ENCODE measurements at places on chromosomes 7 and 10.

GRCh38 chr10:3473271-3473670 lies 300.7 kb upstream of the PITRM1 start:
- peak; percentile 13 for DNase-seq

DNA sequence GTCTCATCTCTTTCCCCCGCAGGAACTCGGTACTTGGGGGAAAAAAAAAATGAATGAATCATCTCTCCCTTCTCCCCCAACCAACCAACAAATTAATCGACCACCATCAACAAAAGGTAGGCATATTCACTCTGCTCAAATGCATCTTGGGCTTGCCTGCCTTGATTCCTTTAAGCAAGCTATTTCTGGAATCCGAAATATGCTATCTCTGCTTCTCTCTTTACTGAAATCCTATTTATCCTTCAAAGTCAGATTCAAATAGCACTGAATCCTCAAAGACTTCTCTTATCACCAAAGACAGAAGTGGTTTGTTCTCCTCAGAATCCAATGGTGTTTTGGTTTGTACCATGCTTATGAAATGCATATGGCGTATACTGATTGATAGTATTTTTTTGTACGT lies 49.6 kb upstream of the TPK1 start:
- DNase-seq: no peak

DNA sequence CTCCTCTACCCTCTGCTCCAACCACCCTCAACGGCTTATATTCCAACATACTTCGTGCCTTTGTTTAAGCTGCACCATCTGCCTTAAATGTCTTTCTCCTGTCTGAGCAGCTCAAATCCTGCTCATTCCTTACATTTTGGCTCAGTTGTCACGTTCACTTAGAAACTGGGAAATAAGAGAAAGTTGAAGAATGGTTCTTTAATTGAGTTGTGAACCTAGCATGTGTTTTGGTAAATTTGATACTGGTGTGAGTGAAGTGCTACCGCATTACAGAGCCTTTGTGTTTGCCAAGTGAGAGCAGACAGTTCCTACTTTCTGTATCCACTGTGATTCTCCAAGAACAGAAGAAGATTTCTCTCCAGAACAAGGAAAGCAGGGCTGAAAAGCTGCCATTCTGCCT lies 54.3 kb downstream of the EPDR1 start:
- DNase-seq: no peak

DNA sequence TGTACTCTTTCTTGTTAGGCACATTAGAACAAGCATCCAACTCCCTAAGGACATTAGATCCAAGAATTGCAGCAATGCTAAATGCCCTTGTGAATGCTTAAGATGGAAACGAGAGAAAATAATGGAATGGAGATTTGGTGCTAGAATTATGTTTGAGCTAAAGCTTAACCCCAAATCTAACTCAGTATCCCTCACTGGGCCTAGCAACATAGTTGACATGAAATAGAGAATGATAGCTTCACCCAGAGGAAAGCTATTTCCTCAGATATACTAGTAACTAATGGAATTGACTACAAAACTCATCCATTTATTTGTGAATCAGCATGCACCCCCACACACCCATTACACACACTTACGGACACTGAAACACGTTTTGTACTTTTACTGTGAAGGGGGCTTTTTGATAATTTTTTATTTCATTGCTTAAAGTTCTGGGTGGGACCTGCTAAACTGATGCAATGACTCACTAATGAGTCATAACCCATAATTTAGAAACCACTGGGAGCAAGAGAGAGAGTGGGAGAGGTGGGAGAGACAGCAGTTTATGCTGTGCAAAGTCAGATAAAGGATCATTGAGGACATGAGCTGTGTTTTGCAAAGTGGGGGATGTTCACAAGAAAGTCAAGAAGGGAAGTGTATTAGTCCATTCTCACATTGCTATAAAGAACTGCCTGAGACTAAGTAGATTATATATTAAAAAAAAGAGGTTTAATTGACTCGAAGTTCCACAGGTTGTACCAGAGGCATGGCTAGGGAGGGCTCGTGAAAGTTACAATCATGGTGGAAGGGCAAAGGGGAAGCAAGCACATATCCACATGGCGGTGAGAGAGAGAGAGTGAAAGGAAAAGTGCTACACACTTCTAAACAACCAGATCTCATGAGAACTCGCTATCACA lies 382.7 kb downstream of the SFMBT2 start:
- DNase-seq: peak; percentile 26

- no peak for DNase-seq
Observed at GRCh38 chr10:21978191-21978862, 25.2 kb downstream of the DNAJC1 start.

- DNase-seq: no peak
Observed at GRCh38 chr10:86744067-86744725, 12.2 kb upstream of the BMPR1A start.

GRCh38 chr7:27873981-27874957 lies 134.3 kb downstream of the TAX1BP1 start:
- no peak for DNase-seq

DNA sequence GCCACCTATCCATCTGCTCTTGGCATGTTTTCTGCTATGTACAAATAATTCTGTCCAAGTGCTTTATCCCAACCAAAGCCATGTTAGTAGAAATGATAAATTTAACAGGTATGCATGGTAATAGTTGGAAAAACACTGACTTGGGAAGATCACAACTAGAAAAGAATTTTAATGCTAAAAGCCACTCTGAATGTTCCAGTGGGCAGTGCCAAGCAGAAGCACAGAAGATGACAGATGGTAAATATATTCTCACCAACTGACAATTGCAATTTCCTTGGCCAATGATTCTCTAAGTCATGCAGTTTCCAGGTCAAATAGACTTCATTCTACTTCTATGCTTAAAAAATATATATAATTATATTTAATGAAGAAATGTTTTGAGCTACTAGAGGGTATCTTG lies 83.6 kb upstream of the SEMA3C start:
- no peak for DNase-seq

- DNase-seq: no peak
Observed at GRCh38 chr7:94043299-94043698, 39.1 kb upstream of the BET1 start.

- no peak for DNase-seq
Observed at GRCh38 chr7:157204134-157204533, 65.4 kb downstream of the UBE3C start.

- DNase-seq: no peak
Observed at GRCh38 chr10:117472872-117473271, 69.7 kb upstream of the EMX2 start.

- no peak for DNase-seq
Observed at GRCh38 chr7:149637911-149638565, 135.3 kb downstream of the ZNF467 start.

GRCh38 chr10:83954193-83954799 lies 185.0 kb upstream of the GHITM start:
- DNase-seq: no peak

DNA sequence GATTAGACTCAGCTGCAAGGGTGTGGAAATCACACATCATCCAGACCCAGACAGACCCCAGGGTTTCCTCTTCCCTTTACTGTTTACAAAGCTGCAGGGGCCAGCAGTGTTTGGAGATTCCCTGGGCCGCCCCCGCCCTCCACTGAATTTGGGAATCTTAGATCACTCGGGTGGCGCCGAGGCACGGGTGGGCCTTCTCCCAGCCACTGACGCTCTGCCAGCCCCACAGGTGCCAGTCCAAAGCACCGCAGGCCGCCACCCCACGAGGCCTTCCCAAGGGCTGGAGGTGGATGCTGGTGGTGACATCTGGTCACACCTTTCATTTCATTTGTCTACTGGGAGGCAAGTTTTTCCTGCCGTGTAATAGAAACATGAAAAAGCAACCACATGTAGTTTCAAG lies 439.4 kb upstream of the FOXK1 start:
- DNase-seq: no peak

GRCh38 chr7:113392841-113393540 lies 274.6 kb upstream of the SMIM30 start:
- DNase-seq: no peak

DNA sequence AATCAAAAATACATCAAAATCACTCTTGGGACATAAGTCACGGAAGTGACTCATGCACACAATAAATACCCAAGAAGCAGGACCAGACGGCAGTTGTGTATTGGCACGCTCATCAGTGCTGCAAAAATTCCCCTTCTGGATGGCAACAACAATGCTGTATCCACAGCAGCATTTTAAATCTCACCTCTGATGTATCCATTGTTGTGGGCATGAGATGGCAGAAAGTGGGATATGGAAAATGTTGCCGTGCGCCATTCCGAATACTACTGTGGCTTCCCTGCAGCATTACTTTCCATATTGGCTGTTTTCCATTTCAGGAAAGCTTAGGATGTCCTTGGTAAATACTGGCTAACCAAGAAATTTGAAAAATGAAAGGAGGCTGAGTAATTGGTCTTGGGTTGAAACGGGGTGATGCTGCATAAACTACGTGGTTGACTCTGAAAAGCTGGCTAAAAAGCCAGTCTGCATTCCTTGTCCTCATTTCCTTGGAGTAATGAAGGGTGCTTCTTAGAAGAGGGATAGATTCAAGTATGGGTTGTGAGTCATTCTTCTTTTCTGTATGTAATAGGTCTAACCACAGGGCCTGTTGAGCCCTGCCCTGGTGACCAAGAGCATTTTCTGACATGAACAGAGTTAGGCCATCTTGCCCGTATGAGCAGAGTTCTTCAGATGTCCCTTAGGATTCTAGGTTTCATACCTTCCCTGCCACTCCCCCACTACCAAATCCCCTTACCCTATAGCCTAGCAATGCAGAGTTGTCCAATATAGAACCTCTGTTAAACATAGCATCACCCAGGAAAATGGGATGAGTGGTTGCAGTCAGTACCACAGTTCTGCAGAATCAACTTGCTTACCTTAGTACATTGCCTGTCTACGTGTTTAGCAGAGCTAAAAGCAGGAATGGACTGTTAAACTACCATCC lies 36.3 kb upstream of the TOMM7 start:
- no peak for DNase-seq

- DNase-seq: no peak
Observed at GRCh38 chr10:98910048-98910447, 325.6 kb downstream of the HPSE2 start.

GRCh38 chr10:126930131-126930882 lies 25.1 kb downstream of the DOCK1 start:
- no peak for DNase-seq

GRCh38 chr7:80244206-80244916 lies 109.7 kb downstream of the GNAI1 start:
- no peak for DNase-seq

DNA sequence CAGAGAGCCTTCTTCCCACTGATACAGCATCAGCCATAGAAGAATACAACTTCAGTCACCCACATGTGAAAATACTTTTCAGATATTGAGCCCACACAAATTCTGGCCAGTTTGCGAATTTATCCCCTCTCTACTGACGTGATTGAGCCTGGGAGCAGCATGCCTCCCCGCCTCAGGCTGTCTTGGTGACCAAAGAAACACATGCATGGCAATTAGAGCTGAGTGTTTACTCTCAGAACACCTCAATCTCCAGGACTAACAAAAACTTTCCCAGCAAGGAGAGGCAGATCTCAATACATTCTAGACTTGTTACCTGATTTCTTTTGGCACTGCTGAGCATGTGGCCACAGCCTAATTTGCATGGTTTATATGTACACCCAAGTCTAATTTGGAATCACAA lies 122.5 kb downstream of the TMEM26 start:
- DNase-seq: no peak

DNA sequence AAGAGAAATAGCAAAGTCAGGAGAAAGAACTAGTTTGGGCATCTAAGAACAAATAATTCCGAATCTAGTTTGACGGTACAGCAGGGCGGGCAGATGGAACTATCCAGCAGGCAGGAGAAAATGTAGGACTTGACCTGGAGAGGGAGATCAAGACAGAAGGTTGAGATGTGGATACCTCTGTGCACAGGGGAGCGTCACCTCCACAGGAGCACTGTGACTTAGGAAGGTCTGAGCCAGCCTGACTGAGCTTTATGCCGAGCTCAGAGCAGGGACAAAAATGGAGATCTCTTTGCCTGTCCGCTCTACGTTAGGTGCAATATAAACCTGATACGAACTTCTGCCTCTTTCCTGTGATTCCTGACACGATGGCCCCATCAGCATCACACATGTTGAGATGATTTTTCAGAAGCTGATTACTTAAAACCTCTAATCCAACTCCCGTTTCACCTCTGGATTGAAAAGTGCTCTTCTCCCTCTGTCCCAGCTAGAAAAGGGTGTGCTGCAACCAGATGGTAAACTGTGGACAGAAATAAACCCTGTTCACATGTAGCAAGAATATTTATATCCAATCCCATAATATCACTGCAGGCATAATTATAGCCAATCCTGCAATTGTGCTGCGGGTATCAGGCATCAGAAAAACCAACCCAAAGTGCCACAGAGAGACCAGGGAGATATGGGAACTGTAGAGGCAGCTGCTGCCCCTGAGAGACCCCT lies 13.6 kb upstream of the SORBS1 start:
- DNase-seq: no peak

DNA sequence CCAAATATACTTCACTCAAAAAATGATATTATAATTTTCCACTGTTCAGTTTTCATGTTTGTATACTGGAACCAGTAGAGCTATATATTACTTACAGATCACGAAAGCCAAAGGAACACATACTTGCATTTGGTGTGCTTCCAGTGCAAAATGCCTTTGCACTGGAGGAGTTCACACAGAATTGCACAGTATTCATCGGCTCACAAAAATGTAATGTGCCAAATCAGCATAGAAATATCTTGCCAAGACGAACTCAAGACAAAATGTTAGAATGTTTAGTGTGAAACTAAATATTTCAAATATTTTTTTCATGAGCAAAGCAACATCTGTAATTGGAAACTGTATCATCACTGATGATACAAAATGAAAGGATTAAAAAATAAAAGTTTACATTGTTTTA lies 646.2 kb upstream of the SEMA3D start:
- DNase-seq: no peak

- DNase-seq: peak; percentile 80
Observed at GRCh38 chr7:150756858-150757257, 19.6 kb downstream of the GIMAP5 start.

DNA sequence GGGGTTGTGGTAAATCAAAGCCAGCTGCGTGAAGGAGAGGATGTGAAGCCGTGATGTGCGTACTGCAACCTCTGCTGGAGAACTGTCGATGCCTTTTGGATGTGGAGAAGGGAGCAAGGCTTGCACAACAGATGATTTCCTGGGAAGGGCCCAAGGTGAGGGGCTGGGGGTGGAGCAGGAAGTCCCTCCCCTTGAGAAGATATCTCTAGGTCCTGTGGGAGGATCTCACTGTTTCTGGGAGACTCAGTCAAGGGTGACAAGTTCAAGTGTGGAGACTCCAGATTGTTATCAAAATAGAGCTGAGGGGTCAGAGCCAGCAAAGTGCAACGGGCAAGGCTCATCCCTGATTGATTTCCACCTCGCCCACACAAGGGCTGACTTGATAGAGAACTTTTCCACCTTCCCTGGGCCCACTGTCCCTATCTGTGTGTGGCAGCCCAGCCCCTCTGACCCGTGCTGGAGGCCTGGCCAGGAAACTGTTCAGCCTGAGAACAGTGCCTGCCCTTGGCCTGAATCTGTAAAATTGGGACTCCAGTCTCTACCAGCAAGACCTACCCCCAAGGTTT lies 55.0 kb downstream of the COL13A1 start:
- DNase-seq: no peak
